ENCODE measurements at places on chromosomes 2 and 18. TPM values are rescaled to one million over a fixed set of nuclear protein-coding genes. Genes with fewer than 3 reads are reported as not detected.

SGPP2 gene
- not detected for polyA plus RNA-seq

FBXO48 gene
- polyA plus RNA-seq = 0.89 TPM

SKA1 gene
- polyA plus RNA-seq = 3.5 TPM

RAPGEF4 gene
- 0.63 TPM for polyA plus RNA-seq

TIGD1 gene
- 4.3 TPM for polyA plus RNA-seq

KCNK3 gene
- polyA plus RNA-seq = 0.04 TPM

All from AG04450 (cell line).